ENCODE measurements at places on chromosomes 7 and 10. TPM values are rescaled to one million over a fixed set of nuclear protein-coding genes. Genes with fewer than 3 reads are reported as not detected.

The CYP2C19 gene
- 3.9 TPM for total RNA-seq

The NPFFR1 gene
- 0.03 TPM for total RNA-seq

The SOSTDC1 gene
- 6.4 TPM for total RNA-seq

The GAD2 gene
- not detected for total RNA-seq

The SAP25 gene
- total RNA-seq = 1.1 TPM

The PALD1 gene
- 1.3 TPM for total RNA-seq

The CCL24 gene
- total RNA-seq = 7.4 TPM

The FBXO24 gene
- 0.58 TPM for total RNA-seq

GRCh38 chr10:26310361-26310760 lies 93.8 kb downstream of the GAD2 start:
- DNase-seq = no peak

DNA sequence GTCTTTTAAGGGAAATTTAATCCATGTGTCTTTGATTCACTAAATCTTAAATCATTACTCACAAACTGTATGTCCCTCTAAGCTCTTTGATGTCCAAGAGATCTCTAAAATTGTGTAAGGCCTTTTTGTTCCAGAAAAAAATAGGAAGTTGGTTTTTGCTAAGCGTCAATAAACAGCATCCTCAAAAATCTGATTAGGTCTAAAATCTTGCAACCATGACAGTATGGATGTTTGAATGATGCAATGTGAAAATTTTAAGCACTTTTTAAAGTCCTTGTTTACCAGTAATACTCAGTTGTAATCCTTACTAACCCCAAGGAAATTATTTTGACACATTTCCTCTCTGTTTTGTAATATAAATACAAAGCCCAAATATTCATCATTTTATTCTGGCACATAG lies 6.8 kb downstream of the MET start:
- no peak for DNase-seq

DNA sequence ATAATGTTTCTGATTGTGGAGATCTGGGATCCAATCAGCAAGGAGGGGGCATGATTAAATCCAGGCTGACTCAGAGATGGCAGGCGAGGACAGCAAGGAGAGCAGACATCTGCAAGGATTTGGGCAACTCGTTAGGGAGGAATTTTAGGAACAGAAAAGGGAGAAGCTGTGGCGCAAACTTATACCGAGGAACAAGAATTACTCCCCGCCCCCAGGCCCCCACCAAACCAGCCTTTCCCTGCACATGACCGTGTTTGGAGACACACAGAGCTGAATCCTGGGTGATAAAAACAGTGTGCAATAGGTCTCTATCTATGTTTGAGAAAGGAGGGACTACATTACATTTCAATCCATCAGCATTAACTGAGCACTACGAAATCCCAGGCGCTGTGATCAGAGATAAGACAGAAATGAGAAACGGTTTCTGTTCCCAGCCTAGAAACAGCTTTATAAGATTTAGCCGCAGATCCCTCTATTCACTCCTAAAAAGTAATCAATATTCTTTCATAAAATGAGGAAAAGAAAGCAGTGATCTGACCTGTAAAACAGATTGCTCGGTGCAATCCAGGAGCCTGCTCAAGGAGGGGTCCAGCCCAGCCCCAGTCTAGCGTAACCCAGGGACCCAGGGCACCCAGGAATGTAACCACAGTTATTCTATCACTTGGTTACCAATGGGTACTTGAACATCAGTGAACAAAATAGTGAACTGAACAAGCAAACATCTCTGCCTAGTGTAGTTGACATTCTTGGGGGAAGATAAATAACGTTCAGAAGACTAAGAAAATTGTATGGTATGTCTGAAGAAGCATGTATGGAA lies 37.2 kb upstream of the RAPGEF5 start:
- DNase-seq = peak; percentile 12

DNA sequence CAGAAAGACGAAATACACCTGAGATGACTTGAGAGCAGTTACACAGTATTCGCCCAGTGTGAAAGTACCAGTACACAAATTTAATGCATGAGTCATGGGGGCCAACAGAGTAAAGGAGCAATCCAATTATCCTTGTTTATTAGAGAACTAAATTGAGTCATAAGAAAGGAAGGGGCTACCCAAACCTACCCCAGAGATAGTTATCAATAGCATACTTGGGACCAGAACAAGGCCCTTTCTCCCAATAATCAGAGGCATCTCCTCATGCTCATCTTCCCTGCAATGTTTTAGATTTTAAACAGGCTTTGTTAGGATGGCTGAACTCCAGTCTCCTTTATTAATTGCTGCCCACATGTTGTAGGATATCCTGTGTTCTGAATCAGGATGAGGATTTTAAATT lies 239.7 kb upstream of the LRGUK start:
- DNase-seq = no peak

- no peak for DNase-seq
These were observed 21.8 kb downstream of the CYP2C19 start for GRCh38 chr10:94784256-94784655.

GRCh38 chr10:21497177-21497807 lies 28.2 kb downstream of the SKIDA1 start:
- peak; percentile 93 for DNase-seq

DNA sequence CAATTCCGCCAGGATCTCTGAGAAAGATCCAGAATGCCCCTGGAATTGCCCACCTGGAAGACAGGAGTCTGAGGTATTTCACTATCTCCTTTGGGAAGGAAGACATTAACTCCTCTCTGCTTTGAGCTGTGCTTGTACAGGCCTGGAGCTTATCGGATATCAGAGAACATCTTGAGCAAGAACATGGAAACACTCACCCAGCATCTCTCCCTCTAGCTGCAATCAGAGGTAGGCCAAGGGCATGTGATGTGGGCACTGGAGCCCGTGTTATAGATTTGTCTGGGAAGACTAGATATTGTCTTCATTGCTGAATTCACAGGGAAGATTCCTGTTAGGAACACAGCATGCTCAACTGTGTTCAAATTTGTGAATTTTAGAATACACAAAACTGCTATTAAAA lies 233.9 kb downstream of the PHF14 start:
- no peak for DNase-seq

DNA sequence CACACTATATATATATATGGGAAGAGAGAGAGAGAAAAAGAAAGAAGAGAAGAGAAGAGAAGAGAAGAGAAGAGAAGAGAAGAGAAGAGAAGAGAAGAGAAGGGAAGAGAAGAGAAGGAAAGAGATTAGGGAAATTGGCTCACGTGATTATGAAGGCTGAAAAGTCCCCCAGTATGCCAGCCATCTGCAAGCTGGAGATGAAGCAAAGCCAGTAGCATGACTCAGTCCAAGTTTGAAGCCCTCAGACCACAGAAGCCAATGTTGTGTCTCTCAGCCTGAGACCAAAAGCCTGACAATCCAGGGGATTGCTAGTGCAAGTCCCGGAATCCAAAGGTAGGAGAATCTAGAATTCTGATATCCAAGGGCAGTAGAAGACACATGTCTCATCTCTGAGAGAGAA lies 206.3 kb upstream of the PRSS1 start:
- no peak for DNase-seq

DNA sequence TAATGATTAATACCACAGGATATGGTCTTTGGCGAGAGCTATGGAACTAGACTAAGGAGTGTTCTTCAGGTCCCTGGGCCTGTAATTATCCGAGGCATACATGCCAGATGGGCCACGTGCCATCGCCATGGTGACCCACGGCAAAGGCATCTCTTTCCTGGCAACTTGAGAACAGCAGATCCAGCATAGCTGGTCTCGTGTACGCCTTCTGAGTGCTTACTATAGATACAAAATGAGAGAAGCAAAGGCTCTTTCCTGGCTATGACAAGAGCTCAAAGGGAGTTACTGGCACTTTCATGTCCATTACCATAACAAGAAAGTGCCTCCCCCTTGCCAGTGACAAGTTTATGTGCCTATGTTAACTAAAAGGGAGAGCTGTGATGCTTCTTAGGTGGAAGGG lies 26.0 kb upstream of the GLI3 start:
- no peak for DNase-seq

GRCh38 chr7:135317676-135318325 lies 84.2 kb downstream of the STRA8 start:
- peak; percentile 66 for DNase-seq

DNA sequence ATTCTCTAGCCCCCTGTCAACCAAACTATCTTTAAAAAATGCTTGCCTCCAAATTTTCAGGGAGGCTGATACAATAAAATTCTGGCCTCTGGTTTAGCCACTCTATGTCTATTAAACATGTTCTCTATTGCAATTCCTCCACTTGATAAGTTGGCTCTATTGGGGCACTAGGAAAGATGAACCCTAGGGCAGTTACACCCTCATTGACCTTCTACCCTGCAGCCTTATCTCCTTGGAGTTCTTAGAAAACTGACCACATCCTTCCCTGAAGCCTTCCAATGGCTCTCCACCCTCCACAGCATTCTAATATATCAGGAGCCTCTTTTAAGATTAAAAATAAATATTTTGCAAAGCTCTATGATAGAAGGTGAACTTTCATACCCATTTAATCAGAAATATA lies 30.6 kb downstream of the SVOPL start:
- no peak for DNase-seq

- no peak for DNase-seq
These were observed 3.8 kb upstream of the NRCAM start for GRCh38 chr7:108459922-108460551.

DNA sequence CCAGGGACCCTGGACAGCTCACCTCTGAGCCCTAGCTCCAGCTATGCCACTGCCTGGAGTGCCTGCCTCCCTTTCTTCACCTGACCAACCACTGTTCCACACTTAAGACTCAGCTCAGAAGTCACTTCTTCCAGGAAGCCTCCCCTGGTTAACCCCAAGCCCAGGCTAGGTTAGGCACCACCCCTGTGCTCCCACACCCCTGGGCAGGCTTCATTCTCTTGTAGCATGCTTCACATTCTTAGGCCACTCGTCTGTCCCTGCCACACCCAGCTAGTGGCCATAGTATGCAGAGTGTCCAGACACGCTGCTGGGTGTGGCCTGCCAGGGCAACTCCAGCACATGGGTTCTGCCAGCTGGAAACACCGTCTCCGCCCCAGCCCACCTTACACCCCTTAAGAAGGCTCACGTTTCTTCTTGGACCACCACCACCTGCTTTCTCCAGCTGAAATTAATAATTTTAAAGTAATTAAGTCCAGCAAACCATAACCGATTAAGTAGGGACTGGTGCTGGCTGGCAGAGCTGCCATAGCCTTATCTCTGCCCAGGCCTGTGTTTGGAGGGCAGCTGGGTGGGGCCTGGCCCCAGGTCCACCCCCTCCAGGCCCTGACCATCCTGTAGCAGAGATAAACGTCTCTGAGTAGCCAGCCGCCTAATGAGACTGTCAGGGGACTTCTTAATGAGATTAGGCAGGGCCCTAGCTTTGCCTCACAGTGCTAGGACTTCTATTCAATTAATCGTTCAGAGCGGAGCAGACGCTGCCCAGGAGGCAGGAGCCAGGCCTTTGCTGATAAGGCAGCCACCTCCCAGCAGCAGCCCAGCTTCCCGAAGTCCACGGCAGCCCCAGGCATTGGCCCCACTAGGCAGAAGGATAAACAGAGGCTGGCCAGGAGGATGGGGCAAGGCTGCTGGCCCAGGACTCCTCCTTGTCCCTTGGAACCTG lies 20.5 kb downstream of the GRID1 start:
- no peak for DNase-seq

- DNase-seq = no peak
These were observed 285.8 kb downstream of the DNAJB6 start for GRCh38 chr7:157622408-157623205.

DNA sequence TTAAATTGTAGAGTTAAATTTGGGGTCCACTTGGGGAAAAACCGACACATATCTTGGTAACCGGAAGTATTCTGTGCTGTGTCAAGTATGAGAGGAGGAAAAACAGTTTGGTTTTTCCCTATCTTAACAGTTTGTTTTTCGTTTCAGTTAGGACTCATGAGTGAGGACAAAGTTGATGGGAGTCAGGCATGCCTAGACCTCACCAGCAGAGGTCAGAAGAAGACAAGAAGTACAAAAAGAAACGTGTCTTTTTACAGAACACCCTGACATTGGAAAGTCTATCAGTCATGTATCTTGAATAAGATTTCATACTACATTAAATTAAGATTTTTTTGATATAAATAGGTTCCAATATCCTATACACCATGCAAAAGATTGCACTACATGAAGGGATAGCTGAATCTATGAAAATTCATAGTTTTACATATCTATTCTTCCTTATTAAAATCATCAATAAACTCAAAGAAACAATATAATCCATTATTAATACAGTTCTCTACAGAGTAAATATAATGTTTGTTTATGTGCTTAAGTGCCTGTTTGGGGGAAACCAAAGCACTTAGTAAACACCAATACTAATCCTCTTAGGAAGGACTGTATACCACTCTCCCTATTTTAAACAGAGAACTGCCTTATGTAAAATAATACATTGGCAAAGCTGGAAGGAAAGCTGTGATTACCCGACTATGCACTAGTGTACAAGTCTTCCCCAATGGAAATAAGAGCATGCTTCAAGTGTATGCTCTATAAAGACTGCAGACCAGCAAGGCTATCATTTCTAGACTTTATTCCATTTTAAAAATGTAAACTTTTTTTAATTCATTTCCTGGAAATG lies 95.6 kb downstream of the USP6NL start:
- peak; percentile 31 for DNase-seq

DNA sequence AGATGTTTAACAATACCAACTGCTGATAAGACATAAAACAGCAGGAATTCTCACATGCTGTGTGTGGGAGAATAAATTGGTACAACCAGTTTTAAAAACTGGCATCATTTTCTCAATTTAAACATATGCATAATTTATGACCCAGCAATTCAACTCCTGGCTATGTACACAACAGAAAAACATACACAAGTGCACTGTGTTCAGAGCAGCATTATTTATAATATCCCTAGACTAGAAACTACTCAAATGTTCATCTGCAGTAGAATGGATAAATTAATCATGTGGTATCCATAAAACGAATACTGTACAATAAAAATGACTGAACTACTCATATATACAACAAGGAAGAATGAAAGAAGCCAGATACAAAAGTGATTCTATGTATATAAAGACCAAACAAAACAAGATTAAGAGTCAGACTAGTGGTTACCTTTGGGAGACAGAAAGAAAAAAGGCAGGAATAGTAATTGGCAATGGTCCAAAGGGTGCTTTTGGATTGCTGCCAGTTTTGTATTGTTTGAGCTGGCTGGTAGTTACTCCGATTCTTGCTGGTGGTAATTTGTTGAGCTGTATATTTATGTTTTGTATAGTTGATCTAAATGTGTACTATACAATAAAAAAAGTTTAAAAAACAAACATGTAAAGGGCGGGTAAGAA lies 306.0 kb downstream of the TFEC start:
- no peak for DNase-seq

DNA sequence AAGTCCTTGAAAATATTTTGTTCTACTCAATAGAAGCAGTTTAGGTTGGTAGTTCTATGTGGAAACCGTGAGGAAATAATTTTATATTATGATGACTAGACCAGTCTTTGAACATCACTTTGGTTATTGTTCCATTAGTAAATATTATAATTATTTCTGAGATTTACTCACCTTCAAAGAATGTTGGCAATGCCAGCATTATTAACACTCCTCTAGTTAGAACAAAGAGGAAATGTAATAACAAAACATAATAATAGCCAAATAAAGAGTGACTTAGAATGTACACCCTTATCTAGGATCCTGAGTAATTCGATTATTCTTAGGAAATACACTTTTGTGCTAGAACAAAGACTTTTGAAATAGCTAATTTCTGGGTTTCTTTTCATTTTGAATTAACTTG lies 121.1 kb downstream of the CFTR start:
- DNase-seq = no peak

GRCh38 chr7:155234950-155235789 lies 62.5 kb upstream of the INSIG1 start:
- no peak for DNase-seq

- DNase-seq = no peak
These were observed 118.1 kb downstream of the ZNF365 start for GRCh38 chr10:62492012-62492869.
